ENCODE measurements at places on chromosomes 6 and 20.

GRCh38 chr6:42212442-42212841 is 5.2 kb downstream of the MRPS10 start:
- no peak for DNase-seq

- no peak for DNase-seq
These were observed 113.3 kb downstream of the AFG1L start for GRCh38 chr6:108407904-108408827.

DNA sequence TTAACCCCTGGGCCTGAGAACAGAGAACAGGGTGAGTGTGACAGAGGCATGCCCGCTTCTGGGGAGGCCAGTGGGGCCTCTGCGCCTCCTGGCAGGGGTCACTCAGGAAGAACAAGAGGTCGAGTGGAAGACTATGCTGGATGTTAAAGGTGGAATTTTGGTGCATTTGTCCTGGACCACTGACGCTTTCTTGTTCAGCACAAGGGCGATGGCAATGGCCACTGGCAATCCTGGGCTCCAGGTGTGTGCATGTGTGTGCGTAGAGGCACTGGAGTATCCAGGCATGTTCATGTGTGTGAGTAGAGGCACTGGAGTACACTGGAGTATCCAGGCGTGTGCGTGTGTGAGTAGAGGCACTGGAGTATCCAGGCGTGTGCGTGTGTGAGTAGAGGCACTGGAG is 23.5 kb upstream of the NPBWR2 start:
- no peak for DNase-seq

GRCh38 chr6:81969814-81970213 is 217.3 kb upstream of the TENT5A start:
- DNase-seq, result no peak

GRCh38 chr6:74967821-74968220 is 238.0 kb downstream of the COL12A1 start:
- no peak for DNase-seq

- DNase-seq, result no peak
These were observed 69.0 kb downstream of the AFG1L start for GRCh38 chr6:108363889-108364313.

DNA sequence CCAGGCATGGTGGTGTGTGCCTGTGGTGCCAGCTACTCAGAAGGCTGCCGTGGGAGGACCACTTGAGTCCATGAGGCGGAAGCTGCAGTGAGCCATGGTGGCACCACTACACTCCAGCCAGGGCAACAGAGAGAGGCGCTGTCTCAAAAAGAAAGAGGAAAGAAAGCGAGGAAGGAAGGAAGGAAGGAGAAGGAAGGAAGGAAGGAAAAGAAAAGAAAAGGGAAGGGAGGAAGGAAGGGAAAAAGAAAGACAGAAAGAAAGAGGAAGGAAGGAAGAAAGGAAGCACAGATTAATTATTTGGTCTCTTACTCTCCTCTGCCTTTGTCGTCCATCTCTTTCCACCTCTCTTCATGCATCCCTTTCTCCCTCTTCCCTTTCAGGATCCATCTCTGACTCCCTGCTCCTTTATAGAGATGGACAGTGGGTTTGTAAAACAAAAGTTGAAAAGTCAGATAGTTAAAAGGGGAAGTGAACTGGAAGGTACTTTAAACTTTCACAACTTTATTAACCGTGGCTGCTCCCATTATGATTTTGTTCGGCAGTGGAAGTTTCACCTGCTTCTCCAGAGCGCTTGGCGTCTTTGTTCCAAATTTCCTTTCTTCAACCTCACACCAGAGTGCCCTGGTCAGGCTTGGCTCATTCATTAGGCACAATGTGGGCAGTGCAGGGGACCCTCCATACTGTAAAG is 1.5 kb downstream of the HLA-DQA1 start:
- no peak for DNase-seq

GRCh38 chr6:137271245-137272183 is 52.3 kb upstream of the IFNGR1 start:
- no peak for DNase-seq

DNA sequence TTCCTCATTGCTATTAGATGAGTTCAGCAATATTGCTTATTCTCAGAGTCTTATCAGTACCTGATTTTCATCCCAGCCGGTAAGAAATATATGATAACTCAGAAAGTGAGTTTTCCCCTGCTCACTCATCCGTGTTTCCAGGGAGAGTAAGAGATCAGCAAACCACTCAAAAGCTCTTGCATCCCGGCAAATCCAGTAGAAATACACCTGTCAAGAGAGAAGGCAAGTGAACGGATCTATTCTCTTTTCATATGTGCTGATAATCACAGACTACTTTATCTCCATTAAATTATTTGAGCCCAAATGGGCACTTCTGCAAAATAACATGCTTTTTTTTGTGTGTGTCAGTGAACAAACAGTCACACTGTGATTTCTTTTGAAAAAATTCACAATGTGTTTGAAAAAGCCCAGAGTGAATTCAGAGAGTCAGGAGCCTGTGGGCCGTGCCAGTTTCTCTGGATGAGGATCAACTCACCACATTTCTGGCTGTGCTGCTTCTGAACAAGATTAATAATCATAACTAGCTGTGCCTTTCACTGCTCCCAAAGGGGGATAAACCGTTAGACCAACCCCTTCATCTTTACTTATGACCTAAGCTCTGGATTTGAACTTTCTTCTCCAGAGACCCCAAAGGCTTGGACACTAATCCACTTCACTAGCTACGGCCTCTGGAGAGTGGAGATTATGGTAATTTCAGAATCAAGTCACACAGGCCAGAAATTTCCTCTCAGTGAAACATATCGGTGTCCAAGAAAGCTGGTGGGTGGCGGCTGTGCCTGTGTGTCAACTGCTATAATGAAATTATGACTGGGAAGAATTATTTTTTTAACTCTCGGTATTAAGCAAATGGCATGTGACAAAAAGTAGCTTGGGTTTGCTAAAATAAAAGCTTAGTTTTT is 44.2 kb downstream of the NOX3 start:
- DNase-seq, result no peak

GRCh38 chr20:32114305-32114960 is 4.9 kb downstream of the TM9SF4 start:
- no peak for DNase-seq

DNA sequence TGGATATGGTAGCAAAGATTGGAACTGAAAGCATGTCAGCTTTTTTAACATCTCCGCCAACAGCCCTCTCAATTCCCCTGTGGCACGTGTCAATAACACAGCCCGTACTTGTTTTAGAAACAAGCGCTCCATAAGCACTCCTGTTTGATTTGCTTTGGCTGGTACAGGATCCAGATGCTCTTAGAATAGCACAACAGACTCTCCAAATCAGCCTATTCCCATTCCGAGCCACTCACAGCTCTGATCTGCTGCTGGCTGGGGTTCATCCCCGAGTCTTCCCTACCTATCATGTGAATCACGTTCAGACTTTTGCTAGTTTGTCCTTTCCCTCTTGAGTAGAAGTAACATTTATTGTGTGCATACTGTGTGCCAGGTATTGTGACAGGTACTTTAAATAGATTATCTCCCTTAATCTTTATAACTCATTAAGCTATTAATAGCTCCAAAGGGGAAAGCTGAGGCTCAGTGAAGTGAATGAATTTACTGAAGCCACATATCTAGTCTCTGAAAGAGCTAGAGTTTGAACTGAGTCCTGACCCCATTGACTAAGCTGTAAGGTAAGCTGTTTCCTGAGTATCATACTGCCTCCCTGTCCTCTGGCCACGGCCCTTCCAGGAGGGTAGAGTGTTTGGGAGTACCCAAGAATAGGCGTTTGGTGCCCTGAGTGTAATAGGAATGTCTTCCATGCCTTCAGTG is 46.7 kb downstream of the RALY start:
- no peak for DNase-seq

- no peak for DNase-seq
These were observed 789 bp downstream of the PHACTR1 start for GRCh38 chr6:12717356-12717755.

GRCh38 chr6:24321538-24322162 is 36.2 kb downstream of the DCDC2 start:
- no peak for DNase-seq

GRCh38 chr6:142331601-142332000 is 29.8 kb downstream of the ADGRG6 start:
- DNase-seq, result no peak

GRCh38 chr6:143264986-143265764 is 185.3 kb downstream of the ADAT2 start:
- no peak for DNase-seq

DNA sequence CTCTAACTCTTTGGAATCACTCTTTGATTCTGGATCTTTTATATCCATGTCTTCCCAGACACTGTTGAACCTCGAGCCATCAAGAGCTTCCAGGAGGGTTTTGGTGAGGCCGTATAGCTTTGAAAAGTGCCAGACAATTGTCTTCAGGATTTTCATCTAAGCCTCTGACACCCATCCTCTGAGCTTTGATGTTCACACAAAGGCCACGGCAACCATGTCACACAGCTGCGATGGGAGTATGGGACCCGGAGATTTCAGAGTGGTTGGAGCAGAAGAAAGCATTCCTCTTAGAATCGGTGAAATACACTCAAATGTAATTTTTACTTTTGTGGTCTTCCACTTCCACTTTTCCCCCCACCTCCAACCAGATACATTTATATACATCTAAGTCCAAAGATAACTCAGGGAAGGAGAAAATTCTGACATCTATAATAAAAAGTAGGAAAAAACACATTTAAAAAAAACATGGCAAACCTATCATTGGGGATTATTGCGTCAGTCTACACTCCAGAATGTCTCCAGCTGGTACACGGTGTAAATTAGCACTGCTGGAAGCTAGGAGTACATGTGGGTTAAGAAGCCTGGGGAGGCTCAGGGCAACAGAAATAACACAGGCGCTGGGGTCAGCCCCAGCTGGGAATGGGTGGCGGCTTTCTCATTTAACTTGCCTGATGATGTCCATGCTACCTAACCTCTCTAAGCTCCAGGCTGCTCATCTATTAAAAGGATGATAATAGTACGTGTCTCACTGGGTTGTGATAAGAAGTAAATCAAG is 92.7 kb downstream of the LY86 start:
- no peak for DNase-seq

DNA sequence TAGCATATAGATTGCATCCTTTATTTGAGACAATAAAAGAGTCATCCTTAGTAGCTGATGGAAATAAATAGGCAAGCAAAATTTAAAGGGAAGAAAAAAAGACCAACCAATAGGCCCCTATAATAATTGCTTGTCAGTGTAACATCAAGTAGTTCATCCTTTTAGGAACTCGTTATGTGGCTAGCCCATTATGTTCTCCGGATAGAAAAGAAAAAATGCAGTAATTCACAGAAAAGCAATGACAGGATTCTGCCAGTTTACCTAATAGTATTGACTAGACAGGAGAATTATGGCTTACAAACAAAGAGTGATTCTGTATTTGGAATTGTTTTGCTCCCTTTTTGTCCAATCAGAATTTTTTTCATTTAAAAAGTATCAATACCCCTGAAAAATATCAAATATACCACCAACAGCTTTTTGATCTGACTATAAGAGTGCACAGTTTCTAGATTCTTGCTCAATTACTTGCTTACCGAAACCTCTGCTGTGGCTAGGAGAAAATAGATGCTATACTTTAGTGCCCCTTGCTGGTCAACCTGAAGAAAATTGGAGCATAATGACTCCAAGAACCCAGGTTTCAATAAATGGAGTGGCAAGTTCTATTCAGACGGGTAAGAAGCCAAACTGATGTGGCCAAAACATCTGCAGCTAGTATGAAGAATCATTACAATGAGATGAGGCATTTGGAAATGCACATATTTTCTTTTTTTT is 91.5 kb upstream of the SASH1 start:
- no peak for DNase-seq

DNA sequence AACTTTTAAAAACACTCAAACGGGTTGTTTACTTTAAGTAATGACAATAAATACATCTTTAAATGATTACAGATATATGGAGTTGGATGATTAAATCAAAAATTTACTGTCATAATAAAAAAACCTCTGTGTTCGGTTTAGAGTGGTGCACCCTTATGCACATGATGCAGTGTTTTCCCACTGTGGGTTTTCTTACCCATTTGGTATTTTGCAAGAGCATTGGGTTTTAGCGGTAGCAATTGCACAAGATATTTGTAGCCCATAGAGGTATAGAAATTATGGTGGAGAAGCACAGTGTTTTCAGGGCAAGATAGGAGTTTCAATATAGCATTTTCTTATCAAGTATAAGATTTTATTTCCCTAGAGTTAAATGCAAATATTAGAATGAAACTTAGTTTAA is 410.8 kb upstream of the PLCB4 start:
- no peak for DNase-seq

GRCh38 chr20:62359043-62359490 is 8.0 kb downstream of the LAMA5 start:
- no peak for DNase-seq

GRCh38 chr6:44062771-44063560 is 64.3 kb downstream of the MRPL14 start:
- DNase-seq, result no peak

DNA sequence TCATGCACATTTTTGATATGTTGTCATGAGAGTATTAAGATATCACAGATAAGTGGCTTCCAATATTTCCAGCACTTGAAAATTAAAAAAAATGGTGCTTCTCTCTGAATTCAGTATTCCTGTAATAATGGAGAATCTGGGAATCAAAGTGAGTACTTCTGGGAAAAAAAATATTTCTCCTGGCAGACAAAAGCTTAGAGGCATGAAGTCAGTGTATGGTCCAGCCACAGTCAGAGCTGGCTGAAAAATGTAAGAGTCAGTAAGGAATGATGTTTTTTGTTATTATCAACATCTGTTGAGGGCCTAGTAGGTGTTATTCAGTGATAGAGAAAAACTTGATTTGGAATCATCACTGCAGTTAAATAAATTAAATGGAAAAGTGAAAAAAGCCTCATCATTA is 3.2 kb upstream of the RFPL4B start:
- DNase-seq, result no peak

- no peak for DNase-seq
These were observed 143.9 kb upstream of the FOXA2 start for GRCh38 chr20:22728146-22728745.

- no peak for DNase-seq
These were observed 3.9 kb downstream of the DST start for GRCh38 chr6:56638760-56639159.

DNA sequence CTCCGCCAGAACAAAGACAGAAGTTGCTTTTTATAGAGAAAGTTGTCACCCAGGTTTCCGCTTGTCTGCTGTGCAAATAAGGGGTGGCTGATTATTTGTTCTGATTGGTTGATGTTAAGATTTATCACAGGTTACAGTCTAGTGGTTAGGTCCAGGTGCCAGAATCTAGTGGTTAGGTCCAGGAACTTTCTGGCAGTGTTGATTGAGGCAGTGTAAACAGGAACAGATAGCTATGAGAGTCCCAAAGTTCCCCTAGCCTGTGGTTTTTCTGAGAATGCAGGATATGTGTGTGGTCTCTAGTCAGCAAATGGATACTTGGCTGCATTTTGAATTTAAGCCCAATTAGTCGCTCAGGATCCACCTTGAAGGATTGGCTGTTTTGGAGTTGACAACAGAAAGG is 148.0 kb downstream of the TMEM200A start:
- DNase-seq, result no peak

DNA sequence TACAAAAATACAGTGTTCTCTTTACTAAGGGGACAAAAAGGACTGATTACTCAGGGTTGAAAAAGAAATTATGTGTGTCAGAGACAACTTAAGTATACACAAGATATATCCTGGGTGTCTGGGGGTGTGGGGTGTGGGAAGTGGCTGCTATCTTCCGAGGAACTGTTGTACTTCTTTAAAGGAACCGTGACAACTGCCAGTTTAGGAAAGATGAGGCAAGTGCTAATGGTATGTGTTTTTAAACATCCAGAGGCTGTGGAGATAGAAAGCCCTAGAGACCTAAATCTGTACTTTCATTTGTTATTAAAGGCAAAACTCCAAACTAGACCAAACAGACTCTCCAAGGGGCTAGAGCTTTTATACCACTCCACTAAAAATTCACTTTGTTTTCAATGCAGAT is 95.6 kb downstream of the SNAP25 start:
- no peak for DNase-seq

- DNase-seq, result no peak
These were observed 6.9 kb downstream of the ABCC10 start for GRCh38 chr6:43434001-43434840.

Measured in GM12891 (cell line).